Iris pigment epithelial cell (primary cell): ENCODE measurements at places on chromosomes 6 and 20.

- no peak for DNase-seq
Observed at GRCh38 chr20:55437798-55438415, 567.4 kb downstream of the CBLN4 start.

- no peak for DNase-seq
Observed at GRCh38 chr6:40358473-40359460, 228.4 kb downstream of the LRFN2 start.

DNA sequence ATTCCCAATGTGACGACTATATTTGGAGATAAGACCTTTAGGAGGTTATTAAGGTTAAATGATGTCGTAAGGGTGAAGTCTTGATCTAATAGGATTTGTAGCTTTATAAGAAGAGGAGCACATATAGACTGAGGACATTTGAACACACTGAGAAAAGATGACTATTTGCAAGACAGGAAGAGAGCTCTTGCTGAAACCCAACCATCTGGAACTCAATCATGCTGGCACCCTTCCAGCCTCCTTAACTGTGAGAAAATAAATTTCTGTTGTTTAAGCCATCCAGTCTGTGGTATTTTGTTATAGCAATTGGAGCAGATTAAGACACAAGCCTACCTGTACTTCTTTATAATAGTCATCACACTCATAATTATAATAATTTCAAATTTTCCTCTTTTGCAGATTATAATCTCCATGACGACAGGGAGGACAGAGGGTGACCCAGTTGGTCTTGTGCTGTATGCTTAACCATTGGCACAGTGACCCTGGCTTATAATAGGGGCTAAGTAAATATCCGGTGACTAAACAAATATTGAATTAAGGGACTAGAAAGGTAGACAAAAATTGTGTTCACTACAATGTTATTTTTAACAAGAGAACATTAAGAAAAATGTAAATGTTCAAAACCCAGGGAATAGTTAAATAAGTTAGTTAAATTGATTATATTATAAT, 206.4 kb upstream of the HDDC2 start:
- peak; percentile 34 for DNase-seq

GRCh38 chr20:43193443-43193842, 3.7 kb upstream of the PTPRT start:
- no peak for DNase-seq

DNA sequence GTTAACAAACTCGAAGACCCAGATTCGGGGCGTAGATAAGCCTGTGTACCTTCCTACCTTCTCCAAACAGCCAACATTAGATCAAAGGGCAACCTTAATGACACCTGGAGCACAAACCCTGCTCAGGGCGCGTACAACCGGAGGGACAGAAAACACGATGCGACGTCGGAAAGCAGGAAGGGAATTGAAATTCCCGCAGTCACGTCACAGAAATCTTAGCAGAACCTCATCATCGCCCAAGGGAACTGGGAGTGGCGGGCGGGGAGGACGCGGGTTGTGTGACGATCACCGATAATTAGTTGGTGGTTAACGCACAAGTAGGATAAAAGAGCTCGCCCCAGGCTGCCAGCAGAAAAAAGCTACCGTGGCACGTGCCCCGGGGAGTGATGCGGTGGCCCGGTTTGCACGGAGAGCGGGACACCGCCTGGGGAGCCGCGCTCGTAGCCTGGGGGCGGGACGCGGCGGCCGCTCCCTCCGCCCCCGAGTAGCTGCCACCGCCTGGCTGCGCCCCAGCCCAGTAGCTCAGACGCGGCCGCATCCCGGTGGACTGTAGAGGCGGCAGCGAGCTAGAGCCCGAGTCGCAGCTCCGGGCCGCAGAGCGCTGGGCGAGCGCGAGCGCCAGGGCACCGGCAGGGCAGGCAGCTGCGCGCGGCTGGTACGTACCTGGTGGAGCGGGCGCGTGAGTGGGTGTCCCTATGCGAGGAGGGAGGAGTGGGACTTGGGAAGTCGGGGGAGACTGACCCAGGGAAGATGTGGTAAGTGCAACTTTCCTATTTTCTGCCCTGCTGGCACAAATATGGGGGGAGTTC, at the start of gene PKIB:
PKIB (plus strand) TSS at position 525 of the 809 bp plus-strand sequence. CDS start 107,390 bp downstream, outside the sequence.
- peak; percentile 62 for DNase-seq

GRCh38 chr6:47044397-47044796, 2.3 kb upstream of the ADGRF1 start:
- peak; percentile 61 for DNase-seq

- DNase-seq: no peak
Observed at GRCh38 chr6:129515004-129515403, 195.0 kb downstream of the ARHGAP18 start.

DNA sequence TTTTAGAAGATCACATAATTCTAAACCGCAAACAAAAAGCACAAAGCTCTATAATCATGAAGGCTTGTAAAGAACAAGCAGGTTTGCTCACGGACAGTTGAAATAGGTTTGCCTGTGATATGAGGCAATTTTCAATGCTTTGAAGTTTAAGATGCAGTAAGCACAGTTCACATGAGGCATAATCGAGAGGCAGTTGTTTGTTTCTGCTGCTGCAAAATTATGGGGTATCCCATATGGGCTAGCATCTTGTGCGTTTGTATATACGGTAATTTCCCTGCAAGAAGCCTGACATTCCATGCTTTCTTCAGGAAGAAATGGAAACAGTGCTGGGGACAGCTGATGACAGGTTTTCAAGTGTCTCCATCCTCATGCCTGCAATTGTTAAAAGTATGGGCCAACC, 94.6 kb upstream of the MC3R start:
- DNase-seq: no peak

- DNase-seq: no peak
Observed at GRCh38 chr6:116247285-116247684, 6.6 kb downstream of the TSPYL4 start.

- no peak for DNase-seq
Observed at GRCh38 chr6:16991981-16992629, 109.7 kb upstream of the STMND1 start.

DNA sequence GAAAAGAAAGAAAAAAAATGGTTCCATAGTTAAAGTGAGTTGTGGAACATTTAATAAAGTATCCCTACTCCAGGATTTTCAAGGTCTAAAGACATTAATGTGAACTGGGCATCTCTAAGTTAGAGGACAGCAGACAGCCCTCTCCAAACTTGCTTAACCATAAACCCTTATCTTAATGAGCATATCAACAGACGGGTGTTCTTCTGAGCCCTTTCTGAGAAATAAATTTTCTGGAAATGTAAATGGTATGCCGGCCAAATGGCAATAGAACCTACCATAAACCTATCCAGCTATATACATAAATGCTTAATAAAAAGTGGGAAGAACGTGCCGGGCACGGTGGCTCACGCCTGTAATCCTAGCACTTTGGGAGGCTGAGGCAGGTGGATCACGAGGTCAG, 12.5 kb downstream of the SLC18B1 start:
- no peak for DNase-seq
